ENCODE measurements at places on chromosomes 2 and 18.

GRCh38 chr18:23178661-23179081 lies 43.4 kb downstream of the CABLES1 start:
- DNase-seq: no peak

GRCh38 chr18:11880586-11881304 lies 27.4 kb downstream of the MPPE1 start:
- DNase-seq: no peak

GRCh38 chr18:21049306-21049705 lies 62.3 kb downstream of the ROCK1 start:
- no peak for DNase-seq

- no peak for DNase-seq
These were observed 112.7 kb downstream of the OTX1 start for GRCh38 chr2:63163161-63163820.

DNA sequence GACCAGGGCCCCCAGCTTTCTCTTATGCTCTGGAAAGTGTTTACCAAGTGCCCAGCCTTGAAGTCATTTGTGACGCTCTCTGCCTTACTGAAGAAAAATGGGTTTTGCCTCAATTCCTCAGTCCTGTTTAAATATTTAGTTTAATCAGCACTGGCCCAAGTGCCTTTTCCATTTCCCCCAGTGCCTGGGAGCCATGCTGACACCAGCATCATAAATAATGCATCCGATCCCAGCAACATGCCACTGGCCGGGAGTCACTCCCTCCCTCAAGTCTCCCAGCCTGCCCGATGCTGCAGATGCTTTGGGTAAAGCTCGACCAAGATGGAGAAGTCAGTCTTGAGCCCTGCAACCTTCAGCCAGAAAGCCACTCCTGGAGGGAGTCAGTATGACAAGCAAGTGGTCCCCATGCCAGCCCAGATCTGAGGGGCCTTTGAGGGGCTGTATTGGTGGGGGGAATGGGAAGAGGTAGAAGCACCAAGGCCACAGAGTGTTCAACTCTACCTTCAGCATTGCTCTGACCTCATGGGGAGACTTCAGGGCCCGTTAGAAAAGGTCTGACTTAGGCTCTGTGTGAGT lies 12.0 kb upstream of the MTA3 start:
- no peak for DNase-seq

- no peak for DNase-seq
These were observed 23.5 kb downstream of the COMMD1 start for GRCh38 chr2:61928826-61929461.

DNA sequence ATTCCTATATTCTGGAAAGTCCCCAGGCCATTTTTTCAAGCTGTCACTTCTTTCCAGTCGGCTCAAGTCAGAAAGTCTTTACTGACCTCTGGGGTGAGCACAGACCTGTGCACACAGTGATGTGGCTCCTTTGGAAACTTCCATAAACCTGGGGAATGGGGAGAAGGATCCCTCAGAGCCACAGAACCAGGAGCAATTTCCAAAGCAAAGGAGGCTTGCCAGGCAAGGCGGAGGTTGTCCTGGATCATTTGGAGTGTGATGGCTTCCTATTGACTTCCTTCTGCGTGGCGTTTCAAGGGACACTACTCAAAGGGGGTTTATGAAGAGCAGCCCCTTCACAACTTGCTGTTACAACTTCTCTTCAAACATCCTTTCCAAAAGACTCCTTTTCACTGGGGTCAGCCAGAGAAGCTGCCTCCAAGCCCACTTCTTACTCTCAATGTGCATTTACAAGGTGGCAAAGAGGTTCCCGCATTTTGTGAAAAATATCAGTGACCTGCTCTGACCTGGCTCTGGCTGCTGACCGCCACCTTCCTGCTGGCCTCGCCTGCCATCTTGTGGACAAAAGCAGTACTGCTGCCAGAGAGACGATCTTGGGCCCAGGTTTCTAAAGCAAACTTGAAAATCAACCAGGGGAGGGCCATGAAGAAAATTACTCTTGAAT lies 18.2 kb upstream of the TMEM247 start:
- DNase-seq: peak; percentile 82

- DNase-seq: peak; percentile 40
These were observed 92.2 kb upstream of the NCKAP5 start for GRCh38 chr2:133660510-133660909.

GRCh38 chr2:69310111-69311023 lies 76.7 kb downstream of the GFPT1 start:
- no peak for DNase-seq

DNA sequence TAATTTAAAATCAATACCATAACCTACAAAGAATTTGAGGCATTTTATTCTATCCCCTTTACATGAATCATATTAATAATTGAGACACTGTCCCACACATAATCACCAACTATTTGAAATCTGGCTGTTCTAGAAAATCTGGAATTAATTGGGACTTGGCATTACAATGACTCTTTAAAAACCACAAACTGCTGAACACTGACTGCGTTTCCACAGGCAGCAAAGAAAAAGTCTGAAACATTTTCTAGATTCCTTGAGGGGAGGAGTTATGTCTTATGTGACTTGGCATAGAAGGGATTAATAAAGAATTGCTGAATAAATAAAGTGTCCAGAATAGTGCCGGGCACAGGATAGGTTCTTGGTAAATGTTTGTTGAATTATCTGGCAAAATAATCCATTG lies 61.4 kb downstream of the GPR39 start:
- peak; percentile 63 for DNase-seq

- peak; percentile 49 for DNase-seq
These were observed 16.4 kb upstream of the FBLN7 start for GRCh38 chr2:112121682-112122254.

DNA sequence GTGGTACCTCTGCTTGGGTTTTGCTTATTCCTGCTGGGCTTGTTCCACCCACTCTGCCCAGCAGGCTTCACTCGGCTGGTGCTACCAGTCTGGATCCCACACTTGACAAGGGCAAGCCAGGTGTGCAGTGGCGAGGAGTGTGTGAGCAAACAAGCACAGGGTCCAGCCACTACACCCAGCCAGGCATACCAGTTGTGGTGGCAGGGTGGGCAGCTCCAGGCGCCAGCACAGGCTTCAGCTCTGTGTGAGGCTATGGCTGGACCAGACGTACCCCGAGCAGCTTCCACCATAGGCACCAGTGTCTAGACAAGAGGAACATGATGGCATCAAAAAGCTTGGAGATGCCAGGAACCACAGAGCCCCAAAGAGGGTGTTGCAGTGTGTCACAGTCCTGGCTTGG lies 93.1 kb upstream of the GALNT5 start:
- DNase-seq: no peak

DNA sequence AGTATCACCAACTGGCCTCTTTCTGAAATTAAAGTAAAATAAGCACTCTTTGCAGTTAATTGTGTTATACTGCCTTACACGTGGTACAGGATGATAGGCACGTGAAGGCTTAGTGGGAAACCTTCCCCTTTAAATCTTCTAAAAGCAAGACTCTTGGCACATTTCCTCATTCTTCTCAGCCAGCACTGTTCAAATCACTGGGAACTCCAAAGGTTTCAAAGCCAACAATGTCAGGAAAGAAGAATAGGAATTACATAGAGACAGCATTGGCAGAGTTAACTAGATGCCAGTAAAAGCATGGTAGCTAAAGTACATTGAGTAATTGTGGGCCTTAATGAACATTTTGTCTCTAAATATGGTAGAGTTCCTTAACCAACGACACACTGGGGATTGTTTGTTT lies 96.4 kb downstream of the DTNA start:
- no peak for DNase-seq

- DNase-seq: no peak
These were observed 86.9 kb downstream of the ZCCHC2 start for GRCh38 chr18:62609764-62610163.

GRCh38 chr2:109613081-109613921 lies 465 bp downstream of the SEPTIN10 start:
- peak; percentile 70 for DNase-seq

DNA sequence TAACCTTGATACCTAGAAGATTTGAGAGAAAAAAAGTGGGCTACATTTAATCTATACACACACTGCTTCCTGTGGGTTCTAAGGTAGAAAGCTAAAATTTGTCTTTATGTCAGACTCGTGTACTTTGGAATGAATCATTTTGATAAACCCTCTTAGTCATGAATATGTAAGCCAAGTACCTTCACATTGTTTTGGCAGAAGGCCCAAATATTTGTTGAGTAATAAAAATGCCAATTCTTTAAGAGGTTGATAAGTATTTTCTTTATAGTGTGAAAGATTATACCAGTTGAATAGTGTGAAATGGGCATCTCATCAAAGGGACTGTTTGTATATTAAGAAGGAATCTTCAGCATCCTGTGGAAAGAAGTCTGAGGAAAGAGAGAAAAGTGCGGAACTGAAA lies 1464.7 kb upstream of the ZEB2 start:
- DNase-seq: no peak

DNA sequence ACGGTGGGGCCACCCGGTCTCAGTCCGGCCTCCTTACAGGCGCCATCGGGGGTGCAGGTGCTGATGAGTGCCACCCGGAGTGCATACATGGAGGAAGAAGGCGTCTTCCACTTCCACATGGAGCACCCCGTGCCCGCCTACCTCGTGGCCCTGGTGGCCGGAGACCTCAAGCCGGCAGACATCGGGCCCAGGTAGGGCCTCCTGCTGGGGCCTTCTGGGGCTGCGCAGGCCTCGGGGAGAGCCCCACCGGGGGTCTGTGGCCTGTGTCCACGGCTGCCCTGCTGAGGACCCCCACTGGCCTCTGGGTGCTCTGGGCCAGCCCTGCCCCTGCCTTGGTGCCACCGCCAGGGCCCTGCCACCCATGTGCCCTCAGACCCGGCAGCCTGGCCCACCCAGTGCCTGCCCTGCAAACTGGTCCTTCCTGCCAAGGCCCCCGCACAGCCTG lies 4.8 kb downstream of the RNPEPL1 start:
- DNase-seq: no peak

Measured in GM03348 (cell line).